Hair follicular keratinocyte (primary cell): ENCODE measurements at places on chromosomes 3 and 15. TPM values are rescaled to one million over a fixed set of nuclear protein-coding genes. Genes with fewer than 3 reads are reported as not detected.

The TYRO3 gene
- total RNA-seq = 3.7 and 4.6 TPM in 2 replicates

The SCAANT1 gene
- total RNA-seq = not detected in 2 replicates

The MUSTN1 gene
- 1.6 TPM in 1 of 2 replicates, not detected in the other for total RNA-seq

The DPH3 gene
- total RNA-seq = 13.1 and 14.4 TPM in 2 replicates

The DPPA4 gene
- total RNA-seq = not detected in 2 replicates
